Activated CD4-positive, alpha-beta T cell treated with anti-CD3 and anti-CD28 coated beads, Interleukin-2, Interleukin-6, amounts not matched to agents 100 ng/mL and 50 ng/mL, durations not matched to agents 16 hours and 8 hours (primary cell): ENCODE measurements at places on chromosomes 5 and 9.

- DNase-seq: no peak
Measured at GRCh38 chr9:70832492-70832891, 288.9 kb downstream of the TRPM3 start.

GRCh38 chr5:142894749-142895148, 124.6 kb downstream of the ARHGAP26 start:
- DNase-seq: no peak

- no peak for DNase-seq
Measured at GRCh38 chr9:72800328-72800994, 152.4 kb downstream of the ALDH1A1 start.

GRCh38 chr9:136309101-136309801, 5.4 kb upstream of the CCDC187 start:
- DNase-seq: no peak

- DNase-seq: no peak
Measured at GRCh38 chr5:139961435-139962157, 81.5 kb downstream of the NRG2 start.

DNA sequence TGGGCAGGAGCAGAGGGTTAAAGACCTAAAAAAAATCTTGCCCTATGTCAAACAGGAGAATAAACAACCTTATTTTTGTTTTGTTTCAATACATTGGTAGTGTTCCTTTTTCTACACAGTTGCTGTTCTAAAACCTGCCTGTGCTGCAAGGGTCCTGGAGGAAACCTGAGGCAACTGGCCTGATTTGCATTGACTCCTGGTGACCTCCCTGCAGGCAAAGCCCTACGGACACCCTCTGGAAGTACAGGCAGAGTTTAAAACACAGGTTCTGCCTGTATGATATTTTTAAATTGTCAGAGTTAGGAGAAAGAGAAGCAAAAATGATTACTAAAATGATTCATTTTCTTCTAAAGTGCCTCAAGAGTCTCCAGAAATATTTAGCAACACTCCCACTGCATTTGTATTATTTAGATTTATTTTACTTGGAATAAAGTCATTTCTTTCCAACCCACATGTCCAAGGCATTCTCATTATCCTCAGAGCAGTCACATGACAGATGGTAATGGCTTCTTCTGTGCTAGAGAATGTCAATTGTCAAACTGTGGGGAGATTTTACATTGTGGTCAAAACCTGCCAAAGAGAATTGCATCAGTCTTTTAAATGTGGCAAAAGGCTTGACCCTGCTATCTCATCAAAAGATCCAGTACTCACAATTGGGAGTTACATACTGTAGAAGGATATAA, 559.6 kb downstream of the CETN3 start:
- DNase-seq: no peak

DNA sequence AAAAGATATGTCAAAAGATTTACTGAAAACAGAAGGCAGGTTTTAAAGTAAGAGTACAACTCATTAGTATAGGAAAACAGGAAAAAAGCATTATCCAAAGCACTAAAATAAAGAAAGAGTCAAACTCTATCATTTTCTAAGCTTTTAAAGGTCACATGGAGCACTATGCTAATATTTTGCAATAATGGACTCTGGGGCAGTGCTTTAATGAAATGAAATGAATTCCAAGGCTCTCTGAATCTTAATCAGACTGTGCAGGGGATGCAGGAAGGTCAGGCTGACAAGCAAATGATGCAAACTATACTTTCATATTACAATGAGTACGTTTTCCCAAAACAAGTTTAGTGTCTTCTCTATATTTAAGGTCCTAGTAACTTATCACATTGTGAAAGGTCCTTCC, 981.9 kb upstream of the DMAC1 start:
- DNase-seq: no peak

DNA sequence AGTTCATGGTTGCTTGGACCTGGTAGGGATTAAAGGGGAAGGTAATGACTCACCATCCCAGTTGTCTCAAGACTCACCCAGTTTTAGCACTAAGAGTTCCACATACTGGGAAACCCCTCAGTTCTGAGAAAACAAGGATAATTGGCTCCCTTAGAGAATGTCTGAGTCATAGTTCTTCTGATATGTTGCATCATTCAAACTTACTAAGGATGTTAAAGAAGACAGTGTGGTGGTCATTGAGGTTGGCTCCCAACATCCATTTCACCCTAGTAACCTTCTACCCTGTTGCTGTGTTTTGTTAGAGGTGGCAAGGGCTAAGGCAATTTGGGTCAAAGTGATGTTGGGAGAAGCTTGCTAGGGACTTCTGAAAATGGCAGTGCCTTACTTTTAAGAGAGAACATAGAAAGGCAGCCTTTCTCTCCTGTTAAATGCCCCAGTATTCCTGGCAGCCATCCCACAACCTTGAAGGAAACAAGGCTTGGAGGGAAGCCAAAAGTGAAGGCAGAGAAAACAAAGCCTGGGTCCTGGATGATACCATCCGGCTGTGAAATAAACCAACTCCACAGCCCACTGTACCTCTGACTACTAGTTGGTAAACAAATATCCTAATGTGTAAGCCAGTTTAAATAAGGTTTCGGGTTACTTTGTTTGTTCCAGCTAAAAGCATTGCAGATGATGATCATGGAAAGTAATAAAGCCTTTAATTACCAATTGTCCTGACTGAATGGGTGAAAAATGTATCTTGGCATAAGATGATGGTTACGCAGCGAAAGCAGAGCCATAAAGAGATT, 80.4 kb upstream of the ADAMTSL1 start:
- DNase-seq: no peak

DNA sequence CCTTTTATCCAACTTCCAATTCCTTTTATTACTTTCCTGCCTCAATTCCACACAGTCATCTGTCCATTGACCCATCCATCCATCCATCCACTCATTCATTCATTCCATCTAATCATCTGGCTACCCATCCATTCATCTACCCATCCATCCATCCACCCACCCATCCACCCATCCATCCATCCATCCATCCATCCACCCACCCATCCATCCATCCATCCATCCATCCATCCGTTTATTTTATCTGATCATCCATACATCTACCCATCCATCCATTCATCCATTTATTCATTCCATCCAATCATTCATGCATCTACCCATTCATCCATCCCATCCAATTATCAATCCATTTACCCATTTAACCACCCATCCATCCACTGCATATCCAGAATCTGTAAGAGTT, 11.6 kb downstream of the PAEP start:
- DNase-seq: no peak

GRCh38 chr9:122904466-122904822, 715 bp downstream of the RC3H2 start:
- peak; percentile 51 for DNase-seq

DNA sequence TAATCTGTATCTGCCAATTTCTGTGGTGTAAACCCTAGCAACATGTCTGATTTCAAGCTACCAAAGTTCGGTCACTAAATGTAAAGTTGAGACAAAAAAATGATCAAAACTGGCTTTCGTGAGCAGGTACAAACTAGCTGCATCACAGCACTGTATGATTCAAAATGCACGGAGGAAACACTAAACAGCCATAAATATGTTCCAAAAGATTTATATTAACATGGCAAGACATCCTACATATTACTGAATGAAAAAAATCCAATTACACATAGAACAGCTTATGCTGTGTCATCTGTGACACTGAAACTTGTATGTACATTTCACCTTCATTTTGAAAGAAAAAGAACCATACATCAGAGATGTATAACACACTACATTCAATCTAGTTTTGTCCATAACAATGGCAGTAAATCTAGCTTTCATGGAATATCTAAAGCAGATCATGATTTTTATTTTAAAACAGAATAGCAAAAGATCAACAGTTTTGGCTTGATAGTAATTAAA, 14.4 kb downstream of the GNAQ start:
- DNase-seq: no peak

- no peak for DNase-seq
Measured at GRCh38 chr5:154286557-154286956, 96.0 kb downstream of the GALNT10 start.

DNA sequence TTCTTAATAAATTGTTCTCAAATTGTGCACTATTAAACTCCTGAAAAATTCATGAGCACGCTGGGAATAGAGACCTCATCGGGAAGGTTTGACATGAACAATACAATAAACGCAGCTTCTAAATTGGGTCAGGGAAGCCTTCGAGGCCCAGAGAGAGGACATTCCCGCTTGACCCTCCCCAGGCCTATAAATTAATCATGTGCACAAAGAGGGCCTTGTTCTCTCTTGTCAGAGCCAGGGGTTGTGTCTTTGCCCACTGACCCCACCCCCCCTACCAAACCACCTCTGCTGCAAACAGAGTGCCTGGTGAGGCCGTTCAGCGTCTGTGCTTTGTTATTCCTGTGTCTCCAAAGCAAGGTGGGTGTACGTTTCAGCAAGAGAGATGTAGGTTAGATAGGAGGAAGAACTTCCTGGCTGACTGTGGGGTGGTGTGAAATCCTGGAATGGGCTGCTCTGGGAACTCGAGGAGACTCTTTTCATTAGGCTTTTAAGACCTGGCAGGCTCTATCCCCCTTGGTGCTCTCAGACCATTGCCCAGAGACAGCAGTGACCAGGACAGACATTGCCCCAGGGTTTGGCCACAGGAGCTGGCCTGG, 18.2 kb upstream of the DAB2IP start:
- no peak for DNase-seq

GRCh38 chr9:21680590-21680989, 121.8 kb upstream of the MTAP start:
- no peak for DNase-seq

DNA sequence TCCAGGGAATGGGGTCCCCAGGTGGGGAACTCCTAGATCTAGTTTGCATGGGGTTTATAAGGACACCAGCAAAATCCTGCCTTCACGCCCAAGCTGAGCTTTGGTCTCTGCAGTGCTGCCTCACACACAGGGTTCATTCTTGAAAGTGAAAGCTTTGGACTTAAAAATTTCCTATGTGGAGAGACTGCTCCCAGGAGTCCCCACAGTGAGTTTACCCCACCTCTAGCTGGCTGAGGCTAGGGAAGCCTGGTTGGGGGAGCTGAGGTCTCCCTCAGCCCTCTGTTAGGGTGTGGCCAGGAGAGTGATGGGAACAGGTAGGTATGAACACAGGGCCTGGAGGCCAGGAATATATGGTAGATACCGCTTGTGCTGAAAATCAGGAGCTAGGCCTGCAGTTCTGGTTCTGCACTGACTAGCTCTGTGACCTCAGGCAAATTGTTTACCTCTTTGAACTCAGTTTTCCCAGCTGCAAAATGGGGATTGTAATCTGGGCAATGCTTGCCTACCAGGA, 41.5 kb upstream of the LARP1 start:
- no peak for DNase-seq

- no peak for DNase-seq
Measured at GRCh38 chr9:89550346-89550927, 52.5 kb upstream of the SEMA4D start.

DNA sequence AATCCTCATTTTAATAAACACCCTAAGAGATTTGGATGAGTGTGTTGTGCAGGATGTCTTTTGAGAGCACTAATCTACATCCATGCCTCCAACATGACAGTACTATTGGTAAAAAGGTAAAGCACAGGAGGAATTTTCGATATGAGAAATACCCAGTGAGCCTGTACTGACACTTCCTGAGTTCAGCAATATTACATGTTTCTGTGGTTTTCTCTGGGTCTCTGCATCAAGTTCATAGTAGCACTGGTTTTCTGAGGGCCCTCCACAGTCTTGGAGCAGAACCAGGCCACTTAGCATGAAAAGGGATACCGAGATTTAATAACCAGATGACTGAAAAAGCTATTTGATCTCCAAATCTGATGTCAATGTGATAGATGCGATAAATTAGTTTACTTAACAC, 524.1 kb downstream of the TMEM38B start:
- peak; percentile 6 for DNase-seq

- DNase-seq: no peak
Measured at GRCh38 chr5:108703313-108703712, 44.4 kb upstream of the FER start.

- no peak for DNase-seq
Measured at GRCh38 chr5:168137265-168137664, 154.2 kb upstream of the WWC1 start.

GRCh38 chr5:15618938-15619337, 119.0 kb downstream of the FBXL7 start:
- DNase-seq: no peak

GRCh38 chr9:121312169-121312568, 44.2 kb downstream of the GSN start:
- no peak for DNase-seq

DNA sequence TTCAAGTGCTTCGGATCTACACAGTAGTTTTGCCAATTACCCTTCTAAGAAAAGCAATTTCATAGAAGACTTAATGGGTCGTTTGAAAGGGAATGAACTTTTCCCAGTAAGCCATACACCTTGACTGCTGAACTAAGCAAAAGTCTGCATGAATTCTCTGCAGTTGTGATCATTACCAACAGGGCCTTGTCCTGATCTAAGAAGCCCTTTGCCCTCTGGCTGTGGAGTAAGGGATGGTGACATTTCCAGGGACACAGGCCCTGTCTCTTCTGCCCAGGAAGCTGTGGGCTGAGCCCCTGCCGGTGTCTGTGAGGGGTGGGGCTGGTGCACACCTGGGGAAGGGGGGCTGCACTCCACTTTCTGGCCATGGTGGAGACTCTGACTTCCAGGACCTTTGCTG, 30.5 kb downstream of the ZDHHC11 start:
- DNase-seq: no peak

DNA sequence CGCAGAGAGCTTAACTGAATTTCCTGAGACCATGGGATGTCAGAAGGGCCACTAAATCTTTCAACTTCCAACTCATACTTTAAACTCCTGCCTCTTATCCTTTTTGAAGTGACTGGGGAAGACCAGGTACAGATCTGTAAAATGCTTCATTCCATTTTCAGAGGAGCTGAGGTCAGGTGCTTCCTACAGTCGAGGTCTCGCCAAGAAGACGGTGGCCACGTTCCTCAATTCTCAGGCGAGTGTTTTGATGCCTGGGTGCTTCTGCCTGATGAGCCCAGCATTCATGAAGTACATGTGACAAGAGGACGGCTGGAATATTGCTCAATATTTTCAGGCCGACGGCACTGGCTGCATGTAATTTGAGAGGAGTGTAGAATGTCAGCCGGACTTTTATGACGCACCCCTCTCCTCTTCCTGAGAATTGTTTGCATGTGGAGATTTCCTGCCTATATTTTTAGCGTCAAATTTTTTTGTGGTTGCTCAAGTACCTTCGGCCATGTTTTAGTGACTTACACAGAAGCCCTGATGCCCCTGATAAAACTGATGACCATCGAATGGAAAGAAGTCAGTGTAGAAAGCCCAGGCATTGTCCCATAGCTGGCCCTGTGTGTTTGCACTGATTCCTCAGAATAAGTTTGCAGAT, 38.8 kb upstream of the GLRX start:
- peak; percentile 37 for DNase-seq

DNA sequence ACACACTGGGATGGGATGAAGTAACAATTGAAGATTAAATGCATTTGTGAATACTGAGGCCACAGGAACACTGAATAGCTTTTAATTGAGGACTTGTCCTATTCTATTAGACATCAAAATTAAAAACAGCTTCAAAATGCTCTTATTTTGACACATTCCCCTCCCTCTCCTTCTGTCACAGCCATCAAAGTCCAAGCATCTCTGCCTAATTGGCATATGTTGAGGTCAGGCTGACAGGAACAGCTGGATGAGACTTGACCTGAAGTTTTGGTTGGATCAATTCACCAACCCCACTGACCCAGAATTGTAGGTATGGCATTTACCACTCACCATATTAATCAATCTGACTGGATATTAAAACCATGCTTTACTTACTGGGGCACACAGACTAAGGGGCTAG, 96.3 kb downstream of the PTCH1 start:
- DNase-seq: no peak
